ENCODE measurements at places on chromosomes 7 and 10.

DNA sequence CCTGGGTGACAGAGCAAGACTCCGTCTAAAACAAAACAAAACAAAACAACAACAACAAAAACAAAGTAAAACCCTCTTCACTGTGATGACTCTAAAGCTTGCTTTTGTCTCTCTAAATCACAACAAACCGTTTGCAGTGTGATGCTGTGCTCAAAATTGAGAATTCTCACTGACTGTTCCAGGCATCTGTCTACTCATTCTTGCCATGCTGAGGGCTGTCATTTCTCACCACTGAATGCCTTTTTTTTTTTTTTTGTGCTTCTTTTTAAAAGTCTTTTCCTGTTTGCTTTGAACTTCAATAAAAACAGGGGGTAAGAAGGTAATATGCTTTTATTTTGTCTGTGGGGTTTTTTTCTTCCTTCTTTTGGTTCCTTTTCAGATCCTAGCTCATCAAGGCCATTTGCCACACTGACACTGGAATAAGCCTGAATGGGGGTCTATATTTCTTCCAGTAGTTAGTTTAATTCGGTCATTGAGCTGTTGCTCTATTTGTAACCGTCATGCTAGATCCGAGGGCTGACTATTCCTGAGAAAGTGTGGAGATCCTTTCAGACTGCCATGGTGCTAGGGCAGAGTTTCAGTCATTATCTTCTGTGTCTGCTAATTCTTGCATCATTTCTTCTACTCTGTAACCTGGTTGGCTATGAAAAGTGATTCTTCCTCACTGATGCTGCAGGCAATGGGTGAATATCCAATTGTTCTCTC, 10.6 kb downstream of the FAS start:
- no peak for DNase-seq

DNA sequence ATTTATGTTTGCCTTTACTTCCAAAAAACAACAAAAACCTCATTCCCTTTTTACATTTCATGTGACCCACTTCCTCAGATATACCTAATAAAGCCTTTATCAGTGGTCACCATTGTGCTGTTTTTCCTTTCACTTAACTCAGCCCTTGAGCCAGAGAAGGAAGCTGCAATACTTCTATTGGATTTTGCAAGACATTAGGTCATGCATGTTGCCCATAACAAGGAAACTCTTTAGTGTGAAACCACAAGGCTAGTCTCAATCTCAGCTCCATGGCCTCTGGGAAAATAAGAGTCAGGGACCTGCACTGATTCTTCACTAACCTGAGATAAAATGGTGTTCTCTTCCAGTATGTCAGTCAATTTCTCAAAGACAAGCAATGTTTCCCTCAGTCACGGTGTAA, 27.8 kb downstream of the STEAP4 start:
- no peak for DNase-seq

DNA sequence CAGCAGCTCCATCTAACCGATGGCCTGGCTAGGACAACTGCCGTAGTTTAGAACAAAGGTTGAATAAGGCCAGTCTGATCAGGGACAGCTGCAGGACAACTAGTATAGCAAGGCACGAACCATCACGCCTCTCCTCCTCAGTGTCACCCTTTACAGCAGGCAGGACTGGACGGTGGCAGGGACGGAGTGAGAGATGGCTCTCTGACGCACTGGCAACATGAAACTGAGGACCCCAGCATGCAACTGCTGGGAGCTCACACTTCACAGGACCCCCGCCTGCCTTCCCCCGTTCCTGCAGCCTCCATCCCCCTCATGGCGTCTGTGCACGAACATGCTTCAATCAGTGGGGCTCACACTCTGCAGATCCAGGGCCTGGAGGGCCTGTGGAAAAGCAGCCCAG, 53.7 kb downstream of the ZRANB1 start:
- DNase-seq: no peak

DNA sequence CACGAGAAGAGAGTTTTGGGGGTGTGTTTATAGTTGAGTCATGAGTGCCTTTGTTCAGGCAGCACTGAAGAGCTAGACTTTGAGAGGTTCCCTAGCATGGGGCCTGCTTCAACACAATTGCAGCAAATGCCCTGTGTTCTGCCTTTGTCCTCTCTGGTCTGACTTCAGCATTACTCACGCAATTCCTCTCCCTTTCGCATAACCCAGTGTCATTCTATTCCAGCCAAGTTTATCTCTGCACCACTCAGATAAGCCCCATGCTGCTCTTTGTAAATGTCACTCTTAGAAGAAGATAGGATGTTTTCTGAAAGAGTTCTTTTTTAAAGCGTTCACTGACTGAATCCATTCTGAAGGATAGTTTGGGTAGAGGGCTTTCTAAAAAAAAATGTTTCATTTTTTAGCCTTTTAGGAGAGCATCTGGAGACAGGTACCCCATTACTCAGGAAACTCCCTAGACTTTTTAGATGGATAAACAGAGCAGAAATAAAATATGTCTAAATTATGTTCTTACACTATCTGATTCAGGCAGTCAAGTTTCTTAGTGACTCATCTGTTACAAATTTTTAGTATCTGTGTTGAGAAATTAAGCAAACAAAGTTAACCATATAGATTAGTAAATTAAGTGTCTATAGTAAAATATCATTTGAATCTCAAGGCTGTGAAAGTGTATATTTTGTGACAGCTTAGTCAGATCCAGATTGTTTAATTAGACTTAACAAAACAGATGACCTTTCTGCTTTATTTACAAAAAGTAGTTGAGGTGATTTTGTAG, 318.5 kb downstream of the GPR158 start:
- peak; percentile 0 for DNase-seq

GRCh38 chr7:44801890-44802289, 5.4 kb downstream of the PPIA start:
- no peak for DNase-seq
